ENCODE measurements at places on chromosomes 12 and 14.

DNA sequence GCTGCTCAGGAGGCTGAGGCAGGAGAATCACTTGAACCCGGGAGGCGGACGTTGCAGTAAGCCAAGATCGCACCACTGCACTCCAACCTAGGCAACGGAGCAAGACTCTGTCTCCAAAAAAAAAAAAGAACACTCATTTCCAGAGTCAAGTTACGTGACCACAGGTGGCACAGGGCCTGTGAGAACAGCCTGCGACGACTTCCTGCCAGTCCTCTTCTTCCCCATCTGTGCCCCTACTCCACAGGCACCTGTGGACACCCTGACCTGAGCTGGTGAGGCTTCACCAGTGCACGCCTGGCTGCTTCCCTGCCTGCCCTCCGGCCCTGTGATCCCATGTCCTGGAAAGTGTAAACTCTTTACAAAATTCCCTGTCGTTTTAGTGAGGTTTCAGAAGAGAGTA, 77.7 kb downstream of the PPP2R5C start:
- DNase-seq = no peak

DNA sequence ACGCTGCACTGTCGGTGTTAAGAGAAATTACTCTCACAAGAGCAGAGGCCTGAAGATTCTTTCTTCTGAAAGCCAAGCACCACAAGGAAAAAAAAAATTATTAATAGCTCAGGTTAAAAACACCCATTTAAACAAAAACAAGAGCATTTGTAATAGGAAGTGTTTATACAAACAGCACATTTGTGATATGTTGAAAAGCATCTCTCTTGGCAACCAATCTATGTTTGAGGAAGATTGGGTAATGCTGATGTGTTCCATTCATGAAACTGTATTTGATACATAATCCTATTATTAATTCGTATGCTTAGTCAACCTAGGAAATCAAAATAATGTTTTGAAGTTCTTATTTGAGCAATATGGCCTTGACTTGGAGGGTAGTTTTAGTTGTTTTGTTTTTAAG, 36.5 kb downstream of the SSPN start:
- DNase-seq = no peak

GRCh38 chr12:108462686-108463085, 52.4 kb upstream of the FICD start:
- DNase-seq = no peak

GRCh38 chr14:86802726-86803125, 1190.3 kb downstream of the GALC start:
- DNase-seq = no peak

DNA sequence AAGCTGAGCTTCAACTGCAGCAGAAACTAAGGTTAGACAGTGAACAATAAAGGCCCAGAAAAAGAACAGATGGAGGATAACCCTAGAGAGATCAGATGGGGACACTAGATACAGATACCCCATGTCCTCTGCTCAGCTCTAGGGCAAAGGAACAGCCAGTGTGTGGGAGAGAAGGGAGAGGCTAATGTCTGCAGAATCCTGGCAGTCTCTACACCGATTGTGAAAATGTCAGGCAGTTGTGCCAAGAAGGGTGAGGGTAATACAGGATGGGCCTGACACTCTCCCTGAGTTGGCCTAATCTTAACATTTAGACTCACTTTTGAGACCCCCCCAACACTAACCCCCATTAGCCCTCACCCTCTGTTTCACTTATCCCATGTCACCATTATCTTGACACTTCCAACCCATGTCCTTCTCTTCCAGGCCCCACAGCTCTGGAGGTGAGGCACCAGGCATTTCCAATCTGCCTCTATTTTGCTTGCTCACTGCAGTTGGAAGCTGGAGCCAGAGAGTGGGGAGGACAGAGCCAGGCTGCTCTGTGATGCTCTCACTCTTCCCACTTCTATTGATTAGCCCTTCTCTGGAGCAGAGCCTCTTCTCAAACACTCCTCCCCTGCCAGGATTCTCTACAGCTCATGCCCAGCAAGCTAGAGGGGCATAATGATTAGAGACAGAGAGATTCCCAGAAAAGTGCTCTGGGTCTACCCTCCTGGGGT, 3.0 kb upstream of the BLOC1S1 start:
- no peak for DNase-seq

DNA sequence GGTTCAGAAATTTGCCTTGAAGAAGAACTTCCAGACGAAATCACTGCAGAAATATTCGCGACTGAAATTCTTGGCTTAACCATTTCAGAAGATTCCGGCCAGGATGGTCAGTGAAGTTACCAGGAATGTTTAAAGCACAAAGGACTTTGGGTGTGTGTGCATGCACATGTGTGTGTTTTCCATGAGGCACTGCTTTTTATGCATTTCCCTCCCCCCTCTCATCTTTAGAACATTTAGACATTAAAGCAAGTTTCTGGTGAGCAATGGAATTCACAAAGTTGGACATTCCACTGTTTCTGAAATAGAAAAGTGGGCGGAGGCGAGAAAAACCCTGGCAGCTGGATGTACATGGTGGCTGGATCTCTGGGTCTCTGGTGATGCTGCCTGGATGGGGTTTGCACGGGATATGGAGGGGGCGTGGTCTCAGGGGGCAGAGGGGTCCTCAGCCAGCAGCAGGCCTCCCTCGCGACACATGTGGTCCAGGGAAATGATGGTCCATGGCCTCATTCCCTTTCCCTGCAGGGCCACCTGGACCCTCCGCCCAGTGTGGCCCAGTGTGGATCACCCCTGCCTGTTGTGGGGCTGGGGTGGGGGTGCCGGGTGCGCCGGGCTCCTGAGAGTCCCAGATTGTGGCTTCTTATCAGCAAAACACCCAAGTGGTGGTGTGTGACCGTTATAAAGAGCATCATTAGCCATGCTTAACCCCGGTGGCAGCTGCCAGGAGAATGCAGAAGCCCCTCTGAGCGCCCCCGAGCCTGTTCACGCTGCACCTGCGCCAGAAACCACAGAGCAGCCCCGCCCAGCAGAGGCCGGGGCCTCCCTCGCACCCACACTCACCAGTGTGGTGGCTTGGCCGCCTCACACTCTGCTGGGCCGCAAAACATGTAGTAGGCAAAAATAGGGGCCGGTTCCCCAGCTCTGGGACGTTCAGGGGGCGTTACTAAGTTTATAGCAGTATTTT, 17.8 kb upstream of the BCL7A start:
- DNase-seq = peak; percentile 45

DNA sequence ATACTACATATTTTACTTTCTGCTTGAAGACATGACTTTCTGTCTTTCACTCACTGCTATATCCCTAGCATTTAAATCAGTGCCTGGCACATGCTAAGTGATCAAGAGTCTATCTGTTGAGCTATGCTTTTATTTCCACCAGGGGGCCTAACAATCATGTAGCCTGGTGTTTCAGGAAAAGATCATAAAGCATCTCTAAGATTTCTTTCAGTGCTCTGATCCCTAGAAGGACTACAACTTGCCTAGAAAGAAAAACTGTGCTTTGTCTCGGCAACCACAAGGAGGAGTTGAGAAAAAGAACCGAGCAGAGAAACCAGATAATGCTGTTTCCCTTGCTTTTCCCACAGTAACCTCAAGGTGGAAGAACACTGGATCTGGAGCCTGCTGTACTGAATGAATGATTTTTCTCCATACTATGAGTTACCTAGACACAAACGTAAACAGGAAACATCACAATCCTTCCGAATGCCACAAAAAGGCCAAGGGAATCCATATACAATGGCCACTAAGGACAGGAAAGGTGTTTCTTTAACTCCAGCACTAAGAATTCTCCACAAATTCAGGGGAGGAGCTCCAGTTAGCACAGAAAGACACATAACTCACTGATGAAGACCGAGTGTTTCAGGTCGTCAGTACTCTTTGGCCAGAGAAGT, 1.2 kb downstream of the CRY1 start:
- DNase-seq = peak; percentile 42

All from GM20000 (cell line).